Spinal cord (tissue), 10 donors: ENCODE measurements at places on chromosomes 2 and 18. TPM values are rescaled to one million over a fixed set of nuclear protein-coding genes. Genes with fewer than 3 reads are reported as not detected.

The RAPGEF4 gene
- polyA plus RNA-seq: 46.1 TPM

DNA sequence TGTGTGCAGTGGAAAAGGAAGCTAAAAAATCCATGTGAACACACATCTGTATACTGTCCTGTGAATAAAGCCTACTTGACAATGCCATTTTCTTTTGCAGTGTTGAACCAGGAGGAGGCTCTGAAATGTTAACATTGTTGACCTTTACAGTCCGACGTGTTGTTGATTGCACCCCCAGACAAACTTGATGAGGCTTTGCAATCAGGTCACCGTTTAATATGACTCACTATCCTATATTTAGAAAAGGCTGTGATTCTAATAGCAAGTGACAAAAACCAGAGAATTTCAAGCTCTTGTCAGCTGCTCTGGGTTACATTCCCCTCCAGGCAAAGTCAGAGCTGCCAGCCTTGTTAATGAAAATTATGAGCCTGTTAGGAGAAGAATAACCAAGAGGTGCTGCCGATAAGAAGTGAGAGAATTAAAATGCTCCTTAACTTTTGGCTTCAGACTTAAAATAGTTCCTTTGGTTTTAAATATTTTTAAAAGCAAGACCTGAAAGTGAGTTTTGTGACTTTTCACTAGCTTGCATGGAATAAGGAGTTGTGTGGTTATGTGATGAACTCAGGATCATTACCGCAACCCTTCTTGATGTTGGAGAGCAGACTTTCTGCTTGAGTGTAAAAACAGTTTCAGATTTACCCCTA is 162.1 kb downstream of the QPCT start:
- H3K4me1 ChIP-seq: no peaks in the 10 kb centered on the region
- no peaks in the 10 kb centered on the region for H3K27me3 ChIP-seq
- H3K27ac ChIP-seq: no peak overlapping the region
- DNase-seq: no peak

The CLK1 gene
- 207 TPM for polyA plus RNA-seq

DNA sequence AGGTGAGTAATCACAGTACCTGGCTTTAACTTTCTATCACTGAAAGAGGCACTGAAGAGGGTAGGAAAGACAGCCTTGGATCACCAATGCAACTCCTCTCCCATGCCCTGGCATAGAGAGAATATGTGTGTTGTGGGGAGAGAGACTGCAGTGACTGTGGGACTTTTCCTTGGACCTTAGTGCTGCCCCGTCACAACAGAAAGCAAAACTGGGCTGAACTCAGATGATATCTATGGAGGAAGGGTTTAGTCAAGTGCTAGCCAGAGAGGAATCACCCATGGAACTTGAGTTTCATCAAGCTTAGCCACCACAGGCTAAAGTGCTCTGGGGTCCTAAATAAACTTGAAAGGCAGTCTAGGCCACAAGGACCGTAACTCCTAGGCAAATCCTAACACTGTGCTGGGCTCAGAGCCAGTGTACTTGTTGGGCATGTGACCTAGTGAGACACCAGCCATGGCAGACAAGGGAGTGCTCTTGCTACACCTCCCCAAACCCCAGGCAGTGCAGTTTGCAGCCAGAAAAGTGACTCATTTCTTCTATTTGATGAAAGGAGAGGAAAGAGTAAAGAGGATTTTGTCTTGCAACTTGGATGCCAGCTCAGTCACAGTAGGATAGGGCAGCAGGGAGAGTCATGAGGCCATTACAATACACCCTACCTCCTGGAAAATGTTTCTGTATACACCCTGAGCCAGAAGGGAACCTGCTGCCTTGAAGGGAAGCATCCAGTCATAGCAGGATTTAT is 105.8 kb upstream of the SPOPL start:
- no peaks in the 10 kb centered on the region for H3K4me1 ChIP-seq
- H3K27me3 ChIP-seq: no peaks in the 10 kb centered on the region
- no peak overlapping the region for H3K27ac ChIP-seq

DNA sequence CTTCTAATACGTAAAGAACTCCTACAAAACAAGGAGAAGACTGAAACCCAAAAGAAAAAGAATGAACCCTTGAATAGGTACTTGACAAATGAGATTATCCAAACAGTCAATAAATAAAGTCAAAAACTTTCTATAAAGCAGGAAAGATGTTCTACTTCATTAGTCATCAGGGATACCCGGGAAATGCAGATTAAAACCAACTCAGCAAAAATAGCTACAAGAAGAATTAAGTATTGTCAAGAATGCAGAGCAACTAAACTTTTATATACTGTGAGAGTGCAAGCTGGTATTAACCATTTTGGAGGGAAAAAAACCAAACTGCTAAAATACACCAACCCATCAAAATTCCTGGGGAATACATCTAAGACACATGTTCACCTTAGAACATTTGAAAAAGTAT is 10.4 kb downstream of the TXNL1 start:
- DNase-seq: no peak
- H3K27me3 ChIP-seq: no peaks in the 10 kb centered on the region
- no peak overlapping the region for H3K27ac ChIP-seq
- H3K4me3 ChIP-seq: no peak overlapping the region
- H3K36me3 ChIP-seq: peaks cover under 1% of the 10 kb centered on the region

DNA sequence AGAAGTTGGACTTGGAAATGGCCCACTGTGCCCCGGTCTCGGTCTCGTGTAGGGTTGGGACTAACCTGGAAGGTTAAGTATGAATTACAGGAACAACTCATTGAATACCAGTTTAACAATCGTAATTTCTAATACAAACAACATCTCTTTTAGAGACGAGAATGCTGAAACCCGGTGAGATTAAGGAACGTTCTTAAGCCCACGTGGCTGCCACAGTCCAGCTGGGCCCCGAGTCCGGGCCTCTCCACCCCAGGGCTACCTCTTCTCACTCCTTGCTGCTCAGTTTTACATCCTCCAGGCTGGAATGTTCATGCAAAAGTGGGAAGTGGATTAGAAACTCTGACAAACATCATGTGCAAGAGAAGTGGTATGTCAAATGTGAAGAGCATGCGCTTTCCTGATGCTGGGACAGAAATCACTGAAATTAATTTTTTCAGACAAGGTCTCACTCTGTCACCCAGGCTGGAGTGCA is 29.4 kb downstream of the NGEF start:
- DNase-seq: no peak
- H3K4me3 ChIP-seq: no peak overlapping the region
- H3K4me1 ChIP-seq: peaks cover 9% of the 10 kb centered on the region
- H3K27ac ChIP-seq: no peak overlapping the region

DNA sequence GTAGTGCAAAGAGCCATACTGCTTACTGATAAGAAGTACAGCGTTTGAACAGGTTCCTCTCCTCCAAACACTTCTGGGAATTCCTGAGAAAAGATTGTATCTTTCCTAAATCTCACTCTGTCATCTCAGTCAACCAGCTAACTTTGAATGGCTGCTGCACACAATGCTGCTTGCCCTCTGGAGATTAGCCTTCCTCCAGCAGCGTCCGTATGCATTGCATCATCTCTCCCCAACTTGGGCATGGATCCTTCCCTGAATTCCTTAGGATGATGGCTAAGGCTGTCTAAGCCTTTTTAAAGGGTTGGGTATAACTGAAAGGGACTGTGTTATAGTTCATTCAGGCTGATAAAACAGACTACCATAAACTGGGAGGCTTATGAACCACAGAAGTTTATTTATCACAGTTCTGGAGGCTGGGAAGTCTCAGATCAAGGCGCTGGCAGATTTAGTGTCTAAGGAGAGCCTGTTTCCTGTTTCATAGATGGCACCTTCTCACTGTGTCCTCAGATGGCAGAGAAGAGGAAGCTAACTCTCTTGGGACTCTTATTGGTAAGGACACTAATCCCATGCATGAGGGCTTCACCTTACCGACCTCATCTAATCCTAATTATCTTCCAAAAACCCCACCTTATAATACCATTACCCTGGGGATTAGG is 105.3 kb downstream of the PAX3 start:
- no peak overlapping the region for H3K4me3 ChIP-seq
- H3K27ac ChIP-seq: no peak overlapping the region
- H3K36me3 ChIP-seq: no peaks in the 10 kb centered on the region
- no peak for DNase-seq
- no peaks in the 10 kb centered on the region for H3K27me3 ChIP-seq
- no peaks in the 10 kb centered on the region for H3K4me1 ChIP-seq

The PLCD4 gene
- polyA plus RNA-seq: 12.8 TPM

- no peak overlapping the region for H3K27ac ChIP-seq
- peaks cover 24% of the 10 kb centered on the region for H3K36me3 ChIP-seq
- no peak overlapping the region for H3K4me3 ChIP-seq
- H3K4me1 ChIP-seq: peaks cover 53% of the 10 kb centered on the region
Measured at GRCh38 chr2:237866101-237866621, 6.7 kb downstream of the RAMP1 start.
